ENCODE measurements at places on chromosomes 4 and X.

GRCh38 chr4:24856586-24856985 is 56.3 kb downstream of the CCDC149 start:
- DNase-seq, result no peak

DNA sequence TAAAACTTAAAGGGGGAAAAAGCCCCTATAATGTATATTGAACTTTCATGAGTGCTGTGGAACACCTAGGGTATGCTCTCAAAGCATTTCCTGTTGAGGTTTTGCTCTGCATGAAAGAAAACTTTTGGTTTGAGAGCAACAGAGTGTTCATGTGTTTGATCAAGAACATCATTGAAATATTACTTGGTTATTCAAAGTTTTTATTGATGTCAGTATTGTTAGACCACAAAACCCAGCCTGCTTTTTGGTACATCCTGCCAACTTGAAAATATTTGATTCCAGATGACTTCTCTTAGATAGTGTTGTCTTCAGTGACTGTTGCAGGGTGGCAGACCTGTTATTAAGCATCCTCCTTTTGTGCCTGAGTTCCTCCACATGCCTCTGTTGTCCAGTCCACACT is 68.0 kb downstream of the N4BP2 start:
- no peak for DNase-seq

DNA sequence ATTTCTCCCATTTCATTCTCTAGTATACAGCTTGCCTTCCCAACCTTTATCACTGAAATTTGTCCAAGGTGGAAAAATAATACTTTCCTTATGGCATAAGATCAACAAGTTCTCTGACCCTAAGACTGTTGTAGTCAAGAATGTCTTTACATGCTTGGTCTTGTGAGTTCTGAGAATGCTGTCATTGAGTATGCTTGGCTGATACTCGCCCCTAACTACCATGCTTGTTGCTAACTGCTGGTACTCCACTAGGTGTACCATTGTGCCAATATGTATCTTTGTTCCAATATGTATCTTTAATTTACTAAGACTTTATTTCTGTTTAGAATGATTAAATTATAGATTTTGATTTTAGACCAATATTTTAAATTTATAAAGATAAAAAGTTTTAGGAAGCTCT is 796.4 kb downstream of the PCDH7 start:
- no peak for DNase-seq

- no peak for DNase-seq
Measured at GRCh38 chrX:112851161-112851779, 10.6 kb upstream of the AMOT start.

Measured in cortex of kidney (tissue), 1 donor.